ENCODE measurements at places on chromosomes 5 and 9. TPM values are rescaled to one million over a fixed set of nuclear protein-coding genes. Genes with fewer than 3 reads are reported as not detected.
A peak's percentile ranks its signal among the peaks of the same experiment; 100 is the strongest.

EIF4EBP3 gene
- total RNA-seq = 9.8 TPM

ENTREP1 gene
- 21.1 TPM for total RNA-seq

SLCO6A1 gene
- total RNA-seq = 0.42 TPM

RFX3 gene
- 17.5 TPM for total RNA-seq

EGFL7 gene
- total RNA-seq = 54.6 TPM

RALGDS gene
- 23.2 TPM for total RNA-seq

ADGRD2 gene
- total RNA-seq = 1.6 TPM

DNA sequence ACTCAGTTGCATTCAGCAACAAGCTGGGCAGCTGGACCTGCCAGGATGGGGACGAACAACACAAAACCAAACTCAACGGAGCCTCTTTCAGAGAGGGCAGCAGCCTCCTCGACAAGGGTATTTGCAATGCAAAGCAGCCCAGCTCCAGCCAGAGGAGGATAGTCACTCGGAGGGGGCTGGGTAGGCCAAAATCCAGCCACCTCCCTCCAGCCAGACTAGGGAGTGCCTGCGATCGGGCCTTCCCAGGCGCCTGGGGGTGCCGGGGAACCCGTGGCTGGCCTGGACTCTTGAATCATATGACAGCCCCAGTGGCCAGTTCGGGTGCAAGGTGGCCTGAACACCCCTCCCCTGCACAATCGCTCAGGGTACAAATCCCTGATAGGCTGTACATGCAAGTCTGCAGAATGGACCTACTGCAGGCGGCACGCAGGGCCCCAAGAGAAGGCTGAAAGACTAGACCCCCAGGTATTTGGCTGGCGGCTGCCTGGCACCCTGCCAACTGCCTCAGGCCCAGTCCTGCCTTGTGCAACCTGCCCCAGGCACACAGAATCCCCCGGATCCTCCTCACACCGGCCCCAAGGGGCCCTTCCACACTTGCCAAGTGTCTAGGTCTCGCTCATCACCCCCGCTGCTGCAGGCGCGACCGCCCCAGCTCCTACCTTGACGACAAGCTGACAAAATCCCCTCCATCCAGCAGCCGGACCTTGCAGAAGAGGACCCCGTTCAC is 1.3 kb downstream of the EEIG1 start:
- H3K36me3 ChIP-seq = no peaks in the 10 kb centered on the region
- no peaks in the 10 kb centered on the region for H3K27me3 ChIP-seq
- peak; percentile 73 for DNase-seq
- peak overlapping the region; percentile 98 for H3K27ac ChIP-seq

DNA sequence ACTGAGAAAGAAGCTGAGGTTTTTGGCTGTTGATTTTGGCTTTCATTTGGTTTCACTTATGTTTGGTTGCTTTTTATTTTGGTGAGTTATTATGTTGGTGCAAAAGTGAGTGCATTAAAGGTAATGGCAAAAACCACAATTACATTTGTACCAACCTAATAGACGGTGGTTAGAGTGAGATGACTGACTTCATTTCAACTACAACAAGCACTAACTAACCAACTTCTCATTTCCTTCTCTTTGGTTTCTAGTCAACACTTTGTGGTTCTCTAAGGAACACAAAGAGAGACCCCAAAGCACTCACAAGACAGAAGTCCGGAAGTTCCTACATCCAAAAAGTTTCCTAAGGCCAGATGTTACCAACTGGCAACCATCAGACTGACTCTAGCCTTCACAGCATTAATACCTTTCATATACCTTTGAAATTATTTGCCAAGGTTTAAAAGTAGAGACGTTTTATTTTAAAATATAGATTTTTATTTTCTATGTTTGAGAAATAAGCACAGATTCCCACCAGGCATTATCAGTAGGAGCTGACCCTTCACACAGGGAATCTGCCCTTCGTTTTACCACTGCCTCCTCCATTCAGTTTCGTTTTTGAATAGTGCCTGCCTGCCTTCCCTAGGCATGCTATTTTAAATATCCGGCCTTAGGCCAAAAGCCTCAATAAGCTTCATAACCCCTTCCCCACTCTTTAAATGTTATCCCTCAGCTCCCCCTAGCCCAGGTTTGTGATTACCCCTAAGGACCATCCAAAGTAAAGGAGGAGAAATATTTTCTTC is 301.1 kb upstream of the PTGER4 start:
- no peaks in the 10 kb centered on the region for H3K27me3 ChIP-seq
- DNase-seq = no peak
- H3K36me3 ChIP-seq = no peaks in the 10 kb centered on the region
- no peaks in the 10 kb centered on the region for H3K4me1 ChIP-seq
- no peak overlapping the region for H3K27ac ChIP-seq

DNA sequence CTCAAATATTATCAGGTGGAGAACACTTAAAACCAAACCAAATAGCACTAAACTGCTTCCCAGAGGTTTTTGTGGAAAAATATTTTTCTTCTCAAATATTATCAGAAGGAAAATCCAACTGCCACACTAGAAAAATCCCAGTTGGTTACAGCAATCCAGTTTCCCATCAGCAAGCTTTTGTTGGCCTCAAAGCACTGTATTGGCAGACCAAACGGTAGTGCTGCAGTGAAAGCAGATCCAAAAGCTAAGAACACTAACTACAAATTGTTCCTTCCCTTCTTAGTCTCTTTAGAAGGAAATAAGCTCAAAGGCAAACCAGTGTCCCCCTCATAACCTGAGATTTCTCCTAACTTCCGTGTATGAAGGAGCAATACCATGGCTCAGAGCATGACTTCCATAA is 105.3 kb downstream of the TRIM36 start:
- DNase-seq = no peak
- H3K4me3 ChIP-seq = no peak overlapping the region
- H3K27ac ChIP-seq = no peak overlapping the region
- no peaks in the 10 kb centered on the region for H3K36me3 ChIP-seq

GRCh38 chr9:121736934-121737462 is 85.6 kb downstream of the DAB2IP start:
- peak overlapping the region; percentile 84 for H3K27ac ChIP-seq
- peak overlapping the region; percentile 83 for H3K4me3 ChIP-seq
- no peaks in the 10 kb centered on the region for H3K36me3 ChIP-seq
- H3K27me3 ChIP-seq = peaks cover 3% of the 10 kb centered on the region
- peaks cover 83% of the 10 kb centered on the region for H3K4me1 ChIP-seq

DNA sequence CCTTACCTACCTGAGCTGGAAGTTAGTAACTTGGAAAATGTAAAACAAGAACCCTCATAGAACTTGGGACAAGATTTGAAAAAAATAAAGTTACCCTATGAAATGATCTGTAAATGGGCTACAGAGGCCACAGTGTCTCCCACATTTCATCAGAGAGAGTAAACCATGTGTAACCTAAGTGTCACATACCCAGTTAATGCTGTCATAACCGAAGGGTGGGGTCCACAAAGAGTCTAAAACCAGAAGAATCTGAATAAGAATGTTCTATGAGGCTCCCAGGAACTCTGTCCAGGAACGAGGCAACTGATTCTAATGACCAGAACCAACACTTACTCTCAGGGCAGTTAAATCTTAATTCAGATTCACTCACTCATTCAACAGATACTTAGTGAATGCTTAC is 1.0 kb upstream of the FAM13B start:
- H3K4me3 ChIP-seq = peak overlapping the region; percentile 98
- peak overlapping the region; percentile 96 for H3K27ac ChIP-seq
- no peaks in the 10 kb centered on the region for H3K27me3 ChIP-seq
- DNase-seq = no peak
- H3K36me3 ChIP-seq = 0 out of 2 replicates have a peak, but pooled peaks cover 2% of the 10 kb centered on the region
- H3K4me1 ChIP-seq = peaks cover 39% of the 10 kb centered on the region

DNA sequence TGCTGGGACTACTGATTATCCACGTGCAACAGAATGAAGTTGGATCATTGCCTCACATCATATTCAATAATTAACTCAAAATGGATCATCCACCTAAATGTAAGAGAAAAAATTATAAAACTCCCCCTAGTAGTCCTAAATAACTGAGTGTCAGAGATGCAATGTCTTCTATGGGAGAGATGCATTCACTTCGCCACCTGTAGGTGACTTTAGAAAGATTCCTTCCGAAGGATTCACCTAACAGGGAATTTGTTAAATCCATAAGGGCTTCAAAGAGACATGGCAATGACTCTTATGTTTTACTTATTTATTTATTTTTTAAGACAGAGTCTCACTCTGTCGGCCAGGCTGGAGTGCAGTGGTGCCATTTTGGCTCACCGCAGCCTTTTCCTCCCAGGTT is 526.0 kb downstream of the MTRR start:
- no peak for DNase-seq
- H3K36me3 ChIP-seq = no peaks in the 10 kb centered on the region
- no peaks in the 10 kb centered on the region for H3K27me3 ChIP-seq
- H3K4me3 ChIP-seq = no peak overlapping the region
- no peaks in the 10 kb centered on the region for H3K4me1 ChIP-seq

- H3K4me1 ChIP-seq = peaks cover 6% of the 10 kb centered on the region
- H3K4me3 ChIP-seq = no peak overlapping the region
- DNase-seq = no peak
- H3K27ac ChIP-seq = no peak overlapping the region
- H3K36me3 ChIP-seq = no peaks in the 10 kb centered on the region
These were observed 37.7 kb downstream of the NSG2 start for GRCh38 chr5:174083056-174083827.

- no peak overlapping the region for H3K27ac ChIP-seq
- 0 out of 2 replicates have a peak, but pooled peaks cover under 1% of the 10 kb centered on the region for H3K36me3 ChIP-seq
- no peak for DNase-seq
These were observed 247.5 kb downstream of the NSG2 start for GRCh38 chr5:174293006-174293405.

- H3K27me3 ChIP-seq = peaks cover 3% of the 10 kb centered on the region
- no peak overlapping the region for H3K4me3 ChIP-seq
- DNase-seq = no peak
- H3K27ac ChIP-seq = no peak overlapping the region
- 0 out of 2 replicates have a peak, but pooled peaks cover 4% of the 10 kb centered on the region for H3K36me3 ChIP-seq
- no peaks in the 10 kb centered on the region for H3K4me1 ChIP-seq
These were observed 65.7 kb downstream of the IRX2 start for GRCh38 chr5:2685651-2686272.

GRCh38 chr5:120436996-120437395 is 27.1 kb upstream of the PRR16 start:
- no peak overlapping the region for H3K27ac ChIP-seq
- H3K27me3 ChIP-seq = no peaks in the 10 kb centered on the region
- no peaks in the 10 kb centered on the region for H3K36me3 ChIP-seq

GRCh38 chr5:113223831-113224604 is 210.8 kb downstream of the TSSK1B start:
- no peak overlapping the region for H3K27ac ChIP-seq
- DNase-seq = no peak
- no peak overlapping the region for H3K4me3 ChIP-seq
- no peaks in the 10 kb centered on the region for H3K27me3 ChIP-seq

GRCh38 chr5:63648376-63648775 is 313.9 kb downstream of the HTR1A start:
- H3K4me3 ChIP-seq = no peak overlapping the region
- H3K4me1 ChIP-seq = peaks cover 8% of the 10 kb centered on the region
- no peak overlapping the region for H3K27ac ChIP-seq
- no peak for DNase-seq
- H3K27me3 ChIP-seq = no peaks in the 10 kb centered on the region

- H3K4me3 ChIP-seq = no peak overlapping the region
- H3K27me3 ChIP-seq = peaks cover 8% of the 10 kb centered on the region
- H3K4me1 ChIP-seq = peaks cover 22% of the 10 kb centered on the region
- no peaks in the 10 kb centered on the region for H3K36me3 ChIP-seq
These were observed 7.1 kb upstream of the MYOZ3 start for GRCh38 chr5:150653762-150654556.

Measured in WTC11 (cell line).